NCI-H1092 treated with DMSO at 0.1 percent for 48 hours (cell line): ENCODE measurements at places on chromosomes 2 and 18.

DNA sequence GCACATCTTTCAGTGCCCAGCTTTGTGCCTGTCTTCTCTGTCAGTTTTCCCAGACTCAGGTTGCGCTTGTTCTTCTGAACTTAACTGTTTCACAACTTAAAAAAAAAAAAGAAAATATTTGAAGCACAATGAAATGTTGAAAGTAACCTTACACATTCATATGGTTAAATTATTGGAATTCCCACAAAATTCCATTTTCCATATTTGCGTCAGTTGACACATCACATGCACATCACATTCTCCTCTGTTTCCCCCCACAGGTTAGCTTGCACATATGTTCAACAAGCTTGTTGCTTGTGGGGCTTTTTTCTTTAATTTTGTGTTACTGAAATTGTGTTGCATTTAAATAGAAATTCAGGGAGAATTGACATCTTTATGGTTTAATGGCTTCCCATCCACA, 8.3 kb downstream of the MYO1B start:
- DNase-seq = no peak

GRCh38 chr18:40346146-40346545, 1608.9 kb upstream of the PIK3C3 start:
- DNase-seq = no peak

DNA sequence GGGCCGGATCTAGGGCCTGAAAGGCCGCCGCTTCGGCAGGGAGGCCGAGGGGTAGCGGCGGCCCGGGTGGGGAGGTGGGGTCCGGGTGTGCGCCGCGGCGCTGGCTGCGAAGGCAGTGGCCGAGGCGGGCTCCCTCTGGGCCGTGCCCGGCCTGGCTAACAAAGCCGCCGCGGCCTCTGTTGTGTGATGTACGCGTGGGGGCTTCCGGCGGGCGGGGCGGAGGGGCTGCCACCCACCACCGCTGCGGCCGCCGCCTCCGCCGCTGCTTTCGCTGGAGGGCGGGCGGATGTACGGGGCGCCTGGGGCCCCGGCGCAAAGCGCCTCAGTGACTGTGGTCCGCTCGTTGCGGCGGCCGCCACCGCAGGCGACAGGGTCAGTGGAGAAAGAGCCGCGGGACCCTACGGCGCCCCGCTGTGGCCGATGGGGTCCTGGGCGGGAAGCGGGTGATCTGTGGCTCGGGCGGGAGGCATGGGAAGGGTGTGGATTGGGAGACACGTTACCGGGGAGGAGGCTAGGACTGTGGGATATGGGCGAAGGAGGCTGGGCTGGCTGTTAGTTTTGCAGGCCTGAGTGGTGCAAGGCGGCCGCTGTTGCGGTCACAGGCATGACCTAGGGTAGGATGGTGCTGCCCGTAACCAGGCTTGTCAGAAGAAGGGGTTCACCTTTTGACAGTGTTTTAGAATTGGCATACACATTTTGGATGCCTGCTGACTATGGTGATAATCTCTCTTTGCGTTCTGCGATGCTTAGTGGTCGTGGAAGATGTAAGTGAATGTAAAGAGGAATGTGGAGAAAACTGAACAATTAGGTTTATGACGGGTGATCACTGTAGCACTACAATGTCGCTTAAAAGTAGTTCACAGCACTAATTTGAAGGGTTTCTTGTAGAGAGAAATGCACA, 662 bp downstream of the BZW1 start:
- DNase-seq = peak; percentile 31

- DNase-seq = no peak
These were observed 329.7 kb upstream of the KLHL29 start for GRCh38 chr2:23055251-23055650.

GRCh38 chr18:71951001-71951400, 593.1 kb downstream of the CBLN2 start:
- DNase-seq = no peak

- DNase-seq = no peak
These were observed 29.9 kb downstream of the CHCHD5 start for GRCh38 chr2:112614201-112614840.

GRCh38 chr2:70240599-70240998, 7.8 kb downstream of the TIA1 start:
- no peak for DNase-seq

- peak; percentile 79 for DNase-seq
These were observed 10.8 kb downstream of the SIX3 start for GRCh38 chr2:44952143-44952805.

- peak; percentile 51 for DNase-seq
These were observed 730 bp downstream of the ODC1 start for GRCh38 chr2:10447300-10447894.

DNA sequence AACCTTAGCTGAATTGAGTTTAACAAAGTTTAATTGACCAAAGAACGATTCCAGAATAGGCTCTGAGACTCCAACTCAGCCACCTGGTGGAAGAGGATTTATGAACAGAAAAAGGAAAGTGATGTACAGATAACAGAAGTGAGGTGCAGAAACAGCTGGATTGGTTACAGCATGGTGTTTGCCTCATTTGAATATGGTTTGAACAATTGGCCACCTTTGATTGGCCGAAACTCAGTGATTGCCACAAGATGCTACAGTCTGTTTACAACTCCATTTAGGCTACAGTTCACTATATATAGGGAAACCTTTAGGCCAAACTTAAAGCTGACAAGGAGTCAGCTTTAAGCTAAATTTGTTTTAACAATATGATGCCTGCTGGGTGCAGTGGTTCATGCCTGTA, 28.1 kb upstream of the SLC35G4 start:
- no peak for DNase-seq

GRCh38 chr2:176206682-176207081, 18.2 kb downstream of the HOXD1 start:
- no peak for DNase-seq

GRCh38 chr2:136055929-136056688, 61.8 kb downstream of the CXCR4 start:
- no peak for DNase-seq

DNA sequence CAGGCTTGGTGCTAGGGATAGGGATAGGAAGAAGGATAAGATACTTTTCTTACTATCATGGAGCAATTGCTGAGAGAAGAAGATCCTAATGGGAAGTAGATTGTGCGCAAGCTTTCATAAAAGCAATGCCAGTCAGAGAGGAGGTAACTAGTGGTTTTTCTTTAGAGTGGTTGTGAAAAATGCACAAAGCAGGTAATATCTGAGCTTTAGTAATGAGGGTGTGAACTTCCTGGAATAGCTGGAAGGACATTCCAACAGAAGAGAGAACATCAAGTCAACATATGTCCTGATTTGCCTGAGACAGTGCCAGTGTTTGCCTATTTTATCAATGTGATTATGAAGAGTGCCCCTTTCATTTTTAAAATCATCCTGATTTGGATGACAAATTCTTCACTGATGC, 34.1 kb downstream of the CCBE1 start:
- DNase-seq = no peak

- DNase-seq = no peak
These were observed 294.7 kb downstream of the MEIS1 start for GRCh38 chr2:66729416-66730330.

- DNase-seq = no peak
These were observed 84.7 kb downstream of the TGFA start for GRCh38 chr2:70468878-70469277.

DNA sequence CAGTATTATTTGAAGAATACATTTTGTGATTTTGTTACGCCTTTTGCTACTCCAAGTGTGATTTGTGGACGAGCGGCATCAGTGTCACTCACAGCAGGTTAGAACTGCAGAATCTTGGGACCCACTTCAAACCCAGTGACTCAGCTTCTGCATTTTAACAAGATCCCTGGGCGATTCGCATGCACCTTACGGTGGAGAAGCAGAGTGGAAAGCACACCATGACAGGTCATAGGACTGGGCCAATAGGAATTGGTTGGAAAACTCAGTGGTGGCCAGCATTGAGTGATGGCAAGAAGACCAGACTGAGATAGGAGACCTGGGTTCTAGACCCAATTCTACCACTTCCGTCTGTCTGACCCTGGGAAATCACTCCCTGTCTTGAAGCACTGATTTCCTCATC, 26.3 kb downstream of the CTLA4 start:
- no peak for DNase-seq

DNA sequence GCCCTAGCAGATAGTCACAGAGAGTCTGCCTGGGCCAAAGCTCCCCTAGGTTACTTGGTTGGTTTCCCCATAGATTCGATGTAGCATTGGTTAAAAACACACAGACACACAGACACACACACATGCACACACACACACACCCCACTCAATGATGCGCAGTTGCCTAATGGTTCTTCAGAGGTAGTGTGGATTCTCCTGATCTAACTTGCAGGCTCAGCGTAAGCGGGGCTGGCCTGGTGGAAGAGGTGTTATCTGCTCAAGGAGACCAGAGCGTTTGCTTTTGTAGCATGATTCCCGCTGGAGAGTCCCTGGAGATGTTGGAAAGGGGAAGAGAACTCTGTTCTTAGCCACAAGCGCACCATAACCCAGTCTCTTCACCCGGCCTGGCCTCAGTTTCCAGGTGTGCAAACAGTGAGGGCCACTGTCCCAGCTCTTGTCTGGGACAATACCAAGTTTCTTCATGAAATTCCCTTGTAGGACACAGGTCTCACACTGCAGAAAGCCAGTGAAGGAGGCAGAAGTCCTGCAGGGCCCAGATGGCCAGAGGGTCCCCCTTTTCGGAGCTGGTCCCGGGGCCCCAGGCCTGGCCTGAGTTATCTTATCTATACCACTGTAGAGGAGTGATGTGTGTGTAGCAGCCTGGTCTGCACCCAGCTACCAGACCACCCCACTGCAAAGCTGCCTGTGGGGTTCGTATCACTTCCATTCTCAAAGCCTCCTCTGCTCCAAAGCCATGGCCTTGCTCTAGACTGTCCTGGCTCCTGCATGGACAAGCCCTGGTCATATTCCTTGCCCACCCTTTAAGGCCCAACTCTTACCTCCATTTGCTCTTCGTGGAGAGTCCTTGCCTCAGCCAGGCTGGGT, 3.7 kb downstream of the ACKR3 start:
- no peak for DNase-seq

DNA sequence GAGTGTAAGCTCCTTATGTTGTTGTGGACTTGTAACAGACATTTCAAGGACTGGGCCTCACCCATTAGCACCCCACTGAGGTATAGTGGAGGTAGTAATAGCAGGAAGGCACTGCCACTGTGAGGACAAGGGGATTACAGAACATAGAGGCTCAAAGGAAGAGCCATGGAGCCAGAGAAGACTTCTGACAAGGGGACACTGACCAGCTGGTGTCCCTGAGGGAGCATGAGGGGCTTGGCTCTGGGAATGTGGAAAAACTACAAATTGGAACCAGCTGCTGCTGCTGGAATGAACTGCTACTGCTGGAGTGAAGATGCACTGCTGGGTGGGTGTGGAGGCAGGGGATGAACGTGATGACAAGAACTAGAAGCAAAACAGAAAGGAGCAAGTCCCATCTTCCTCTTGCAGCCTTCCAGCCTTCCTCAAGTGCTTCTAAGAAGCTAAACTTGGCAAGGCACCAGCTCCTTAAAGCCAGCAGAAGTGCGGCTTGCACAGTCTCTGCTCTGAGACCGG, 167.3 kb upstream of the NOSTRIN start:
- DNase-seq = no peak

- no peak for DNase-seq
These were observed 109.1 kb downstream of the MYCN start for GRCh38 chr2:16049406-16049805.

GRCh38 chr2:71220743-71221142, 6.2 kb downstream of the PAIP2B start:
- DNase-seq = no peak

- no peak for DNase-seq
These were observed 80.0 kb downstream of the EPB41L3 start for GRCh38 chr18:5463831-5464230.

GRCh38 chr2:214401580-214401979, 9.3 kb upstream of the VWC2L start:
- DNase-seq = no peak

- peak; percentile 9 for DNase-seq
These were observed 253.2 kb upstream of the SP5 start for GRCh38 chr2:170461889-170462288.

DNA sequence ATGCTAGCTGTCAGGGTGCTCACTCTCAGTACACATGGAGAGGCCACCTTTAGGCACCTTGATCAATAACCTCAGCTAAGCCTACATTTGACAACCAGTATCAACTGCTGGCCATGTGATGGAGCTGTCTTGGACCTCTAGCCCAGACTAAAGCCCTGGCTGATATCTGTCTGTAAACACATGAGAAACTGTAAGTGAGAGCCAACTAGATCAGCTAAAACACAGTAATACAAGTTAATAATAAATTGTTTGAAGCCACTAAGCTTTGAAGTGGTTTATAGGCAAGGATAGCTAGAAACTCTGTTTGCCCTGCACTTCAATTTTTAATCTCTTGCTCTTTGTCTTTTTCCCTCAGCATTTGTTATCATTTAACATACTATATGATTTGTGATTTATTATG, 407.1 kb downstream of the SPAG16 start:
- no peak for DNase-seq

DNA sequence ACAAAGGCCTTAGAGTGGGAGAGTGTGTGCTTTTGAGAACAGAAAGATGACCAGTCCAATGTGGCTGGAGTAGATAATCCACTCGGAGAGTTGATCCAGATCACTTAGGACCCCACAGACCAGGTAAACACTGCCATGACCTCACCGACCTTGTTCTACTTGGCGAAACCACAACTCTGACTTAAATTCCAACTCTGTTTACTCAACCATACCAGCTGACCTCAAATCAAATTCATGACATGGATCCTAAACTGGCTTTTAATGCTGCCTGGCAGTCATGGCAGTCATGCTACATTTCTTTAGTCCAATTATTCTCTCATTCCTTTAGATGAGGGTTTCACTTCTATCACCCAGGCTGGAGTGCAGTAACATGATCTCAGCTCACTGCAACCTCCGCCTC, 347.1 kb upstream of the FAM98A start:
- no peak for DNase-seq

- no peak for DNase-seq
These were observed 7.1 kb downstream of the MYCN start for GRCh38 chr2:15947431-15947830.

GRCh38 chr2:143686585-143687164, 557.5 kb downstream of the ARHGAP15 start:
- DNase-seq = peak; percentile 27

DNA sequence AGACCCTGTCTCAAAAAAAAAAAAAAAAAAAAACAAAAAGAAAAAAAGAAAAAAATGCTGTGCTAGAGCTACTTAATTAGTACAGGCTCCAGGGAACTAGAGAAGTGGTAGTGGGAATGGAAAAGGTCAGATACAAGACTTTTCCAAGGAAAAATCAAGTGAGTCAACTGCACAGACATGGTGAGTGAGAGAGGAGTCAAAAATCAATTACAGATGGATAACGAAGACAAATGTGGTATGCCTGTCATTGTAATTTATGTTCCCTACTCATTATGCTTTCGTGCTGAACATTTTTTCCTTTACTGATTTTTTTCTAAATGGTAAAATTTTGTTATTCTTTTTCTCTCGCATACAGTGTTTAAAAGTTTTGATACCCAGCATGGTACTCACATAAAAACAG, 111.5 kb downstream of the MDH1 start:
- no peak for DNase-seq
